ENCODE measurements at places on chromosomes 7 and 10. TPM values are rescaled to one million over a fixed set of nuclear protein-coding genes. Genes with fewer than 3 reads are reported as not detected.

Gene SLC16A12
- total RNA-seq, result 0.72 TPM

Gene COL28A1
- total RNA-seq, result 0.46 TPM

Gene PGAM2
- not detected for total RNA-seq

Gene CYP3A4
- 0.60 TPM for total RNA-seq

Gene GJD4
- not detected for total RNA-seq

Gene SLC16A9
- total RNA-seq, result 0.95 TPM

DNA sequence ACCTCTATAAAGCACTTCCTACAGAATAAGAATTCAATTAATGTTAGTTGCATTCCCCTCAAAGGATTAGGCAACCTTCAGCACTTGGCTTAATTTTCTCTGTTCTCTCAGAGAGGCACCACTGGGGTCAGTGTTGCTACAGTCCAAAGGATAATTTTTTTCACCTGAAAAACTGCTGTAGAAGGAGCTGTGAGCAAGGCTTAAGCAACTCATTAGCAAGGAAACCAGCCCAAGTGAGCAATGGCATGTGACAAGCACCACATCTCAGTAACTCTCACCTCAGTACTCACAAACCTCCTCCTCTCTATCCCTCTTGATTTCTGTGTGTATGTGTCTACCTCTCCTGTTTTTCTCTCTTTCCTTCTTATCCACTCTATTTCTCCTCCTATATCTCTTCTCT, 55.9 kb downstream of the DGKI start:
- DNase-seq, result no peak

- DNase-seq, result no peak
Measured at GRCh38 chr10:130393342-130393741, 257.2 kb downstream of the GLRX3 start.

- no peak for DNase-seq
Measured at GRCh38 chr7:137953043-137953664, 48.7 kb downstream of the CREB3L2 start.

- DNase-seq, result no peak
Measured at GRCh38 chr7:81492910-81493309, 276.9 kb downstream of the HGF start.

- DNase-seq, result no peak
Measured at GRCh38 chr7:79308192-79308591, 145.3 kb downstream of the MAGI2 start.

- DNase-seq, result no peak
Measured at GRCh38 chr7:116633131-116633988, 38.6 kb upstream of the MET start.

DNA sequence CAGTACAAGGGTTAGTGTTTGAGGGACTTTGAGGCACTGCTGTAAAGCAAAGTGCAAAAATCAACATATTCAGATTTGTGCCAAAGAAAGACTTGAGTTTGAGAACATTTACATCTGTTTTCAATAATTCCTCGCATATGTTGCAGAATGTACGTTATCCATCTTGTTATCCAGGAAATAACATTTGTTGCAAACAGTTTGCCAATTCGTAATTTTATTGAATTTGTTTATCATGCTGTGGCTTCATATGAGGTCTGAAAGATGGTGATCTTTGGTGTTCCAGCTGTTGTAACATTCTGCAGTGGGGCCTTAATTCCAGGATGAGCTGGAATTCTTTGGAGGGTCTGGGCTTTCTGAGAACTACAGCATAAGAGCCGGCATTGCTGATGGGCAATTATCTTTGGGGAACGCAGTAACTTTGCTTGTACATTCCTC, 396.2 kb downstream of the LRMDA start:
- DNase-seq, result no peak

DNA sequence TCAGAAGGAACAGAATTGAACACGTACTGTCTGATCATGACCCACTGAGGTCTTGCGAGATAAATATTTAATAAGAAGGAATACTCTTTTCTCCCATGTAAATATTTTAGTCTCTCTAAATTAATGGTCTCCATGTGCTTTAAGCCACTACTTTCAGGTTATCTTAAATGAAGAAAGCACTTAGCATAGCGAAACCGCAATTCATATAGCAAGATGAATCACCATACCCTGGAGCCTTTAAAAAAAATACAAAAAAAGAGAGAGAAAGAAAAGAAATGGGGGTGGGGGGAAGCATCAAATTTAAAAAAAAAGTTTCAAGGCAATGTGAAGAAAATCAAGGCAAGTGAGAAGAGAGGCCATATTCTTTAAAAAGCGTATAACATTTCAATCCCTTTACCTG, 82.5 kb downstream of the CTTNBP2 start:
- no peak for DNase-seq

DNA sequence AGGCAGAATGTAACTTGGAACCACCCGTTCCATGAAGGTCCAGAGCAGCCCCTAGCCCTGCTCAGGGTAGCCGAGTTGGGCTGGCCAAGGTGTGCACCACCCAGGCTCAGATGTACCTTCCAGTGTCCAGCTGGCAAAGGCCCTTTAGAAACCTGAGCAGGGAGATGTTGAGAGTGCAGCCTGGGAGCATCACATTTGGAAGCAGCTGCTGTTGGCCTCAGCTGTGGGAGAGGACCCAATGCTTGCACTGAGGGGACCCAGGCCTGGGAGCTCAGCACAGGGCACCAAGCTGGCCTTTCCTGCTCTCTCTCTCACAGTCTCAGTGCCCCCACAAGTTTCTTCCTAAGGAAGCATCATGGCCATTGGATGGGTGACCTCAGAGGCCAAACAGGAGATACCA, 33.5 kb downstream of the ANXA8 start:
- DNase-seq, result no peak

DNA sequence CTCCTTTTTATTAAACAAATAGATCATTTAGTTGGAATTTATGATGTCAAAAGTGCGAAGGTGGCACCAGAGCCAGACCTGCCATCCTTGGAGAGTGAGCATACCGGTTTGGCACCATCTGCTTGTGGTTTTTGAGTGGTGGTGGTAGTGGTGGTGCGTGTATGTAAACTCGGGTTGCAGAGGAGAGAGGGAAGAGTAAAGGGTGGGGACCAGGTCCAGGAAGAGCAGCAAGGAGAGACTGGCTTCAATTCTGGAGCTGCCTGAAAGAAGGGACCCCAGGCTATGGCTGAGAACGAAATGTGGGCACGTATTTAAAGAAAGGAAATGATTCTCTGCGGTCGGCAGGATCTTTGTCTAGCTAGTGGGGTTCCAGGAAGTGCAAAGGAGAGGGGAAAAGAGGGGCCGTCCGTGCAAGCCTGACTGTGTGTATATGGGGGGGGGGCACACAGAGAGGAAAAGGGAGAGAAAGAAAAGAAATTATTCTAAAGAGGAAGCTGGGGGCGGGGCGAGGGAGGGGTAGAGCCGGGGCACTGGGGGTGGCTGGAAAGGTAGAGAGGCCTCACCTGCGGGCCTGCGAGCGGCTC, 448 bp upstream of the GOLGA7B start:
- no peak for DNase-seq

DNA sequence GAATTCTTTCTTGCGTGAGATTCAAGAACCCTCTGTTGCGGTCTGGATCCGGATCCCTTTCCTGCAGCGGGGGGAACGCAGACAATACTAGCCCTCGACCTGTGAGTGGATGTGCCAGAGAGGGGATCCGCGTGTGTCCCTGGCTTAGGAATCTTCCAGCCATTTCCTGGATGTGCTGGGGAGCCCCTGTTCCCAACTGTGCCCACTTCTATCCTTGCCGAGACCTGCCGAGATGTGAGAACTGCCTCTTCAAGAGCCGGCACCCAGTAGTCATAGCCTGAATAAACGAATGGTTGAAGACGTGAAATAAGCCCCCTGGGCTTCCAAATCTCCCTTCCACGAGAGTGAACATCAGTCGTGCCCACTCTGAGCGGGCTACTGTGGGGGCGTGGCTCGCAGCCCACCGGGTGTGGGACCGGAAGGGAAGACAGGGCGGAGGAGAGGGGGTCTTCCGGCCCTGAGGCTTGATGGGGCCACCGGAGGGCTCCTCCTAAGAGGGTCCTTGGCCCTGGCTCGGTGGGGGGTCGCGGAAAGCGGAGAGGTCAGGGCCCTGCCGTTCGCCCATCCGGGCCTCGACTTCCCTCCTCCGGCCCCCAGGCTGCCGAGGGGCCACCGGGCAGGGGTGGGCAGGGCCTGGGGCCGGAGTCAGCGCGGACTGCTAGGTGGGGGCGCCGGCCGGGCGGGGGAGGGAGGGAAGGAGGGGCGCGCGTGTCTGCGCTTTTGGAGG, 1.3 kb upstream of the CCDC136 start:
- DNase-seq, result no peak

GRCh38 chr10:101046332-101047238, 15.2 kb upstream of the KAZALD1 start:
- no peak for DNase-seq

GRCh38 chr10:131697476-131698128, 203.2 kb upstream of the PPP2R2D start:
- DNase-seq, result no peak

GRCh38 chr7:74263399-74264120, 9.4 kb upstream of the RFC2 start:
- DNase-seq, result no peak

DNA sequence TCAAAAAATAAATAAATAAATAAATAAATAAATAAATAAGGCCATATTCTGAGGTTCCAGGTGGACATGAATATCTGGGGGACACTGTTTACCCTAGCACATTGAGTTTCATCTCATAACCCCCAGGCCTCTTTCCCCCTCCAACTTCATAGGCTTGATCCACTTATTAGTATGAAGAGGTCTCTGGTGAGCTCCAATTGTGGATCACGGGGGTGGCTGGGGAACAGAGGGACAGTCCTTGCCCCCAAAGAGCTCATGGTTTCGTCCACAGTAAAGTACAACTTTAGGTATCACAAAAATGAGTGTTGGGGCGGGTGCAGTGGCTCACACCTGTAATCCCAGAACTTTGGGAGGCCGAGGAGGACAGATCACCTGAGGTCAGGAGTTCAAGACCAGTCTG, 93.4 kb upstream of the TNRC18 start:
- no peak for DNase-seq

DNA sequence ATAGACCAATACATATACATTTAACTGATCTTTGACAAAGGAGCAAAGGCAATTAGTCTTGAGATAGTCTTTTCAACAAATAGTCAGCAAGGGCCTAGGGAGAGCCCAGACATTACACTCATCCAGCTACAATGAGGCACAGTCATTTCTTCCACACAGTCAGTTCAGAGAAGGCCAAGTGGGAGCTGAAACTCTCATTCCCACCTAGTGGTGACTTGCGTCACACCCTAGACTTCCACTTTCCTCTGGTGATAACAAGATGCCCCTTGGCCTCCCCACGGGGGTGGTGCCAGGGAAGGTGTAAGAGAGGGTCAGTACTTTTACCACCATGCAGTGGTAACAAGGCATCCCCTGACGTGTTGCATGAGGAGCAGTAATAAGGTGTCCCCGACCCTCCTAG, 8.0 kb downstream of the FRMPD2 start:
- DNase-seq, result no peak

- DNase-seq, result no peak
Measured at GRCh38 chr7:64667311-64667710, 1.4 kb downstream of the ZNF107 start.

DNA sequence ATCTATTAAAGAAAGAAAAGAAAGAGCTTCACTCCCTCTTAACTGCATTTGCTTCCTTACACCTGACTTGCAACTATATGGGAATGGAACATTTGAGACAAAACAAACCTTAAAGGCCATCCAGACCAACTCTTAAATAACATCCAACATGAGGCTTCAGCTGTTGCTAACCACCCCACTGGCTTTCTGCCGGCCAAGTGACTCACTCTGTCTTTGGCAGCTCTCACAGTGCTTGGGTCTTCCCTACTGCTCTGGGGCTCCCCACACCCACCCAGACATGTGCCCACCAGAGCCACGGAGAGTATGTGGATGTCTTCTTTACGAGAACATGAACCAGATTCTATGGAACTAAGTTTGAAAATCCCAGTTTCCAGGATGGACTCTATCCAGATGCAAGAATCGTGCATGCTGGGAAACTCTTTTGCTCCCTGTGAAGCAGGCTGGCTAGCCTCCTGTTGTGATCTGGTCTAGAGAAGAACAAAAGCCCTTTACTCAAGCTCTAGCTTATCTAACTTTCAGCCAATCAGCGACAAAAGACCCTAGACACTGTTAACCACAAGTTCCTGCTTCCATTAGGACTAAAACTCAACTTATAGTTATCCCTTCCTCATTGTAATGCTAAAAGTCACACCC, 245.7 kb downstream of the TCERG1L start:
- DNase-seq, result no peak

- DNase-seq, result no peak
Measured at GRCh38 chr10:96511044-96511945, 2.4 kb downstream of the TLL2 start.

DNA sequence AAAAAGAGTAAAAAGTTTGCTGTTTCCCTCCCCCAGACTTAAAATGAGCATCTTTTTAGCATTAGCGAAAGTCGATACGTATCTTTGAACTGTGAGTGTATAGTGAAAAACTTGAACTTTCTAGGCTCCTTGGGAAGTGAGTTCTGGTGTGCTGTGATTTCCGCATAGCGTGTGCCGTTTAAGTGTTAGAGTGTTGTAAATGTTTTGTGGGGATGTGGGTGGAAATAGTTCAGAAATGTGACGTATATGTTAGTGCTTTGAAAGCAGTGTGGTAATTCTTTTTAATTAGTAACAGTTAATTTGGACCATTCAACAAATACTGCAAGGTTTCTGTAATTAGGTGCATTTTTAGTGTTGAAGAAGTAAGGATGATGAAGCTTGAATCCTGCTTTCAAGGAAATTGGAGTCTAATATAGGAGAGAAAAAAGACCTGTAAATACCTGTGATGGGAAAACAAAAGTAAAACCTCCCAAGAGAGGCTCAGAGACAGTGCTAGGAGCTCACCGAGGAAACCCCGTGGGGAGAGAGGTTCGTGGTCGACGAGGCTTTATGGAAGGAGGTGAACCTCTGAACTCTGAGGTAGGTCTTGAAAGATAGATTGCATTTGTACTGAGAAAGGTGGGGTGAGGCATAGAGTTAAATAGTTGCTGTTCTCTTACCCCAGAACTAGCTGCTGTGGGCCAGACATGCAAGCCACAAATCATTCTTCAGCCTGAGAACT, 40.8 kb downstream of the RBM33 start:
- no peak for DNase-seq

DNA sequence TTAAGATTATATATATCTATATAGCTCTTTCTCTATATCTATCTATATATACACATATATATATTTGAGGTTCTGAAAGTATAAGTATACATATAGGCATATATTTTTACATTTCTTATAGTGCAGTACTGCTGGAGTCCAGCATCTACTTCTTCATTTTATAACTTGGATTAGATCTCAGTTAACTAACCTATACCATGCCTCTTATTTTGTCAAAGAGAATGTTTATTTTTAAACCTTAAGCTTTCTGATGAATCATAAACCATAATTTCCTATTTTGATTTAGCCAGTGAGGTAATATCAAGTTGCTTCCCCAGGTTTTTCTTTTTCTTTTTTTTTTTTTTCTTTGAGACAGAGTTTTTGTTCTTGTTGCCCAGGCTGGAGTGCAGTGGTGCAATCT, 8.1 kb downstream of the ZNF32 start:
- no peak for DNase-seq

- no peak for DNase-seq
Measured at GRCh38 chr7:37336259-37336658, 112.4 kb downstream of the ELMO1 start.

GRCh38 chr7:80054356-80054755, 80.3 kb upstream of the GNAI1 start:
- DNase-seq, result no peak

All from omental fat pad (tissue), 4 donors.